Left ventricle myocardium superior (tissue), 1 donor: ENCODE measurements at places on chromosomes 7 and 10. TPM values are rescaled to one million over a fixed set of nuclear protein-coding genes. Genes with fewer than 3 reads are reported as not detected.
A peak's percentile ranks its signal among the peaks of the same experiment; 100 is the strongest.

DNA sequence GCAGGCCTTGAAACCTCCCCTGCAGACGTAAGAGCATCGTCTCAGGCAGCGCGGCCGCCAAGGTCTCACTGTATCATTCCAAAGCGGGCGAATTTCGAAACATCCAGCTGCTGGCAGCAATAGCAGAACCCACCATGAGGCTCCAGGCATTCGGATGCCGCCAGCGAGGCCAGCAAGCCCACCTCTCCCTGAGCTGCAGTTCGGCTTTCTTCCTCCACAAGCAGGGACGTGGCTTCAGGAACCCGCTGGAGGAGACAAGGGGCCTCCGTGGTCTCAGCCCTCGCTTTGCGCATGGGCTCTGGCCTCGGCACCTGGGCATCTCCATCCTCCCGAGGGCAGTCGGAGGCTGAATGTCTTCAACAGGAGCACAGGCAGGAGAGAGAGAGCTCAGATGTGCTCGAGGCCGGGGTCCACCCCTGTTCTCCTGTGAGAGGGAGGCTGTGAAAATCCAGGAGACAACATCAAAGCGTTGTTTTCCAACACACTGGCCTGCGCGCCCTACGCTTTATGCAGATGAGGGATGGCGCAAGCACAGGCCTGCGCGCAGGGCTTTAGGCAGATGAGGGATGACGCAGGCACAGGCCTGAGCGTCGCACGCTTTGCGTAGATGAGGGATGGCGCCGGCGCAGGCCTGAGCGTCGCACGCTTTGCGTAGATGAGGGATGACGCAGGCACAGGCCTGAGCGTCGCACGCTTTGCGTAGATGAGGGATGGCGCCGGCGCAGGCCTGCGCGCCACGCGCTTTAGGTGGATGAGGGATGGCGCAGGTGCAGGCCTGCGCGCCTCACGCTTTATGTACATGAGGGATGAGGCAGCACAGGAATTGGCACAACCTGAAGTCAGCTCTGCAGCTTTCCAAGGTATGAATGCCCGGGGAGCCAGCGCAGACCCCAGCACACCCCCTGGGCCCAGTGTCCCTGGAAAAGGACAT is 103.2 kb downstream of the WDR37 start:
- no peak for DNase-seq

- DNase-seq, result no peak
These were observed 18.7 kb upstream of the PCBD1 start for GRCh38 chr10:70906953-70907636.

DNA sequence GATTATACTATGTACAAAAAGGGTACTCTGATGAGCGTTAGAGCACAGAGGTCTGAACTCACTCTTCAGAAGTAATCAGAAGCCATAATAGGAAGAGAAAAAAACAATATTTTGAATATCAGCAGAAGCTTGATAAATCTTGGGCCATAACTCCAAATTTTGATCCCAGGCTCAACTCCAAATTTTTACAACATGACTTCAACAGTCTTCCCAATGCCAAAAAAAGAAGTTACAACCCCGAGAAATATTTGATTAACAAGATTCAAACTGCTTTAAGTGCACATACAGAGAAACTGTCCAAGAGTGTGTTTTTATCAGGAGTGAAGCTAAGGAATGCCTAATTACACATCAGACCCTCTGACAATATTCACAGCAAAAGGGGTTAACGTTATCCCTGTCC is 7.5 kb downstream of the MPP7 start:
- no peak for DNase-seq

DNA sequence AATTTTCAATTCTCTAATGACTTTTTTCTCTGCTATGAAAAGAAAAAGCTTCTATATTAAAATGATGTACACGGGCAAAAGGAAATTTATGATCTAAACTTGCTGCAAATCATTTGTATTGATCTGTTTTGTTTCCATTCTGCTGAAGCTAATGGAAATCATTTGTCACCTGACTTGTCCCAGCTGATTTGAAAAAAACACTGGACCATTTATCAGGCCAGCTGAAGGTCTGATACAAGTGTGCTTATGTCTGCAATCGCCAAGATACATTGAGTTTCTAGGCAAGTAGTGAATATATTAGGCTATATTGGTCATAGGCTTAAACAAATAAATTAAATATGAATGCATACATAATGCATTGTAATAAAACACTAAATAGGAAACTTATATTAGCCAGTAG is 1309.7 kb downstream of the REEP3 start:
- DNase-seq, result no peak

DNA sequence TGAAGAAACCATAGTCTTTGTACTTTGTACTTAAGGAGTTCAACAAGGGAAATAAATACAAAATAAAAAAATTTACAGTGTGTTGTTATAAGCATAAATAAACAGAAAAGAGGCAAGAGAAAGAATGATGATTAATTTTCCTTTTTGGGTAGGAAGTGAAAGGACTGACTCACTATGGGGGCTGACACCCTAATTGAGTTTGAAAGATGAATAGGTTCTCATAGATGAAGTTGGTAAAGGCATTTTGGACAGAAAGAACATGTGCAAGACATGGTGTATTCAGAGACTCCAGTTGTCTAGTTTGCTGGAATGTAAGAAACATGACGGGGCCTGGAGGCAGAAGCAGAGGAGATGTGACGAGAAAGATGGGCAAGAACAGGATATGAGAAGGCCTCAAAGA is 83.7 kb downstream of the VPS50 start:
- no peak for DNase-seq

DNA sequence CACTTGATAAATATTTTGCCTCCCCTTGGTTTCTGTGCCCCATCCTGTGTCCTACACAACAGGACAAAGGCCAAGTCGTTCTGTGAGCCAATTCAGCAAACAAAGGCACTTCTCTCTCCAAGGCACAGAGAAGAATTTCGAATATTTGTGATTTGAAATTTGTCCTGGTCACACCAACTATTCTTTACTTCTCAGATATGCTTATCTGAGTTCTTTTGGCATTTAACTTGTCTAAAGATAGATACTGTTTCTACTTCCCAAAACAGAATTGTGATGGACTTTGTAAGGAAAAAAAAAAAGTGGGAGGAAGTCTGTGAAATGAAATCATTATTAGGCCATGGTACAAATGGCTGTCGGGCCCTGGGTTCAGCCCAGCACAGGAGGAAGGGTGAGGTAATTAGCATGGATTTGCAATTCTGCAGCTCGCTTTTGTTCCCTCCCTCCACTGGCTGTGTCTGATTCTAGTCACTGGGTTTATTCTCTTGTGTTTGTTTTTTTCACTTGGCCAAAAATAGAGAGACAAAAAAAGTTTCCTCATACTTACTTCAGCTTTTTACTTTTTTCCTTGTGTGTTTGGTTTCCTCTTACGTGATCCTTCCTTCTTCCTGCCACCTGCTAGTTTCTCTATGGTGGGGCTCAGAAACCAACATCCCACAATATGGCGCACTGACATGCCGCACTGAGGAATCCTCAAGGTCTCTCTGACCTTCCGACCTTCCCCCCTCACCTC is 108.2 kb upstream of the MKLN1 start:
- DNase-seq, result peak; percentile 66

- peak; percentile 58 for DNase-seq
These were observed 167.6 kb downstream of the AMPH start for GRCh38 chr7:38463277-38464225.

BRI3 gene
- 269 TPM for total RNA-seq
